ENCODE measurements at places on chromosomes 2 and 18.

- no peak for DNase-seq
Measured at GRCh38 chr18:28684746-28685355, 507.9 kb upstream of the CDH2 start.

DNA sequence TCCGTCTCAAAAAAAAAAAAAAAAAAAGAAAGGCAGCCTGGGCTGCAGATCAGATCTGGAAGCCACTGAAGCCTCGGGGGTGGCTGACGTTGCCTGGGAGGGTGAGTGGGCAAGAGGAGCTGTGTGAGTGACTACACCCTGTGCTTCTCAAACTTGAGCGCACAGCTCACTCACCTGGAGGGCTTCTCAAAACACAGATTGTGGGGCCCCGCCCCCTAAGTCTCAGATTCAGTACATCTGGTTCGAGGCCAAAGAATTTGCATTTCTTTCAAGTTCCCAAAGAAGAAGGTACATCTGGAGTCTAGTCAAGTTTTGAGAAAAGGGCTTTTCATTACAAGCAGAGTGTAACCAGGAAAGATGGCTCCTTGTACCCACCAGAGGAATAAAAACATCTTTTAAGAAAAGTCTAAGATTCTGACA lies 97.7 kb upstream of the CAB39 start:
- peak; percentile 72 for DNase-seq

- no peak for DNase-seq
Measured at GRCh38 chr2:230828272-230828961, 36.3 kb upstream of the ITM2C start.

GRCh38 chr2:177810906-177811305 lies 261.7 kb downstream of the PDE11A start:
- no peak for DNase-seq

DNA sequence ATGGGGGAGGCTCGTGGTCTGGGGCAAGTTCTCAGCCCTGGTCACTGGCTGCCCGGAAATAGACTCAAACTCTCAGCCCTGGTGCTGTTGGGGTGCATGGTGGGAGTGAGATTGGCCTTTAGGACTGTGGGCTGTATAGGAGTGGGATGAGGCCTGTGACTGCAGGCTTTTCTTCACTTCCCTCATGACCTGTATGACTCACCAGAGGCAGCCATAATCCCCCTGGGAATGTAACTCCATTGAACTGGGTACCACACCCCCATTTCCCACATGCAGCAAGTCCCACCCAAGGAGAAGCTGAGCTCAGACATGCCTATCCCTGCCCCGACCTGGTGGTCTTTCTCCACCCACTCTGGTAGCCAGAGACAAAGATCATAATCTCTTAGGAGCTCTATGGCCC lies 177.7 kb upstream of the OSR1 start:
- DNase-seq: no peak

- DNase-seq: no peak
Measured at GRCh38 chr2:123738643-123739042, 286.4 kb upstream of the CNTNAP5 start.

Data from activated effector memory CD4-positive, alpha-beta T cell treated with anti-CD3 and anti-CD28 coated beads, Interleukin-2, amount 50 U/mL, for 16 hours (primary cell).